ENCODE measurements at places on chromosomes 6 and 20. TPM values are rescaled to one million over a fixed set of nuclear protein-coding genes. Genes with fewer than 3 reads are reported as not detected.

The RNF144B gene
- 23.9 TPM for total RNA-seq

The CYP24A1 gene
- not detected for total RNA-seq

The WFDC12 gene
- total RNA-seq = not detected

The SAYSD1 gene
- total RNA-seq = 12.0 TPM

The COL12A1 gene
- total RNA-seq = 19.3 TPM

The TULP1 gene
- not detected for total RNA-seq

Data from melanocyte of skin (primary cell).